Stimulated activated CD8-positive, alpha-beta memory T cell treated with anti-CD3 and anti-CD28 coated beads, Interleukin-7, amount 100 ng/mL, for 1 hour (primary cell): ENCODE measurements at places on chromosomes 12 and 14.
A peak's percentile ranks its signal among the peaks of the same experiment; 100 is the strongest.

DNA sequence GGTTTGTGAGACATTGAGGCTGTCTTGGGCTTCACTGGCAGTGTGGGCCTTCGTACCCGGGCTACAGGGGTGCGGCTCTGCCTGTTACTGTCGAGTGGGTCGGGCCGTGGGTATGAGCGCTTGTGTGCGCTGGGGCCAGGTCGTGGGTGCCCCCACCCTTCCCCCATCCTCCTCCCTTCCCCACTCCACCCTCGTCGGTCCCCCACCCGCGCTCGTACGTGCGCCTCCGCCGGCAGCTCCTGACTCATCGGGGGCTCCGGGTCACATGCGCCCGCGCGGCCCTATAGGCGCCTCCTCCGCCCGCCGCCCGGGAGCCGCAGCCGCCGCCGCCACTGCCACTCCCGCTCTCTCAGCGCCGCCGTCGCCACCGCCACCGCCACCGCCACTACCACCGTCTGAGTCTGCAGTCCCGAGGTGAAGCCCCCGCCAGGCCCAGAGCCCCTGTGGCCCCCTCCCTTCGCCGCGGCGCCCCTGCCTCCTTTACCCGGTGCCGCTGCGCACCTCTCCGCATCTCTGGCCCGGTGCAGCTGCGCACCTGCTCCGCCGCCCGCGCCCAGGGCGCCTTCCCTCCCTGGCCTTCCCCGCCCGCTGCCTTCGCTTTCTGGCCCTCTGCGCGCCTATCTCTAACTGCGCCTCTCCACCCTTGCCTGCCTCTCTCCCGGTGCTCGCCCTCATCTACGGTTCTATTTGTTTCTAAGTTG, at the start of gene ENO2:
TSS of gene ENO2 (plus strand) at position 335 of the 701 bp plus-strand sequence. CDS start 1,253 bp downstream, outside the sequence.
- peak; percentile 60 for DNase-seq

GRCh38 chr12:106645465-106646330, 62.9 kb downstream of the RFX4 start:
- no peak for DNase-seq

DNA sequence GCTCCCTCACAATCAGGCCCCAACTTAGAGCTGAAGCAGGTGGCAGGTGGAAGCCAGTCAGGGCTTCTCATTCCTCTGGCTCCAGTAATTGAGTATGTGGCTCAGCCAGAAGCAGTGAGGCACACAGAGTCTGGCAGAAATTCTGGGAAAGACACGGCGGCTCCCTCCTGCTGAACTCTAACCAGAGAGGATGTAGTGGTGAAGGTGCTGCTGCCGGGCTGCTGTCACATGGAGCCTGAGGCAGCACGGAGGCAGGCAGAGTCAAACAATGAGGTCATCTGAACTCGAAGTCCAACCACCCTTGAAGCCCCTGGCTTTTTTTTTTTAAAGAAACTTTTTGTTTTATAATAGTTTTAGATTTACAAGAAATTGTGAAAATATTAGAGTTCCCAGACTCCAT, 33.4 kb upstream of the SMOC1 start:
- no peak for DNase-seq

DNA sequence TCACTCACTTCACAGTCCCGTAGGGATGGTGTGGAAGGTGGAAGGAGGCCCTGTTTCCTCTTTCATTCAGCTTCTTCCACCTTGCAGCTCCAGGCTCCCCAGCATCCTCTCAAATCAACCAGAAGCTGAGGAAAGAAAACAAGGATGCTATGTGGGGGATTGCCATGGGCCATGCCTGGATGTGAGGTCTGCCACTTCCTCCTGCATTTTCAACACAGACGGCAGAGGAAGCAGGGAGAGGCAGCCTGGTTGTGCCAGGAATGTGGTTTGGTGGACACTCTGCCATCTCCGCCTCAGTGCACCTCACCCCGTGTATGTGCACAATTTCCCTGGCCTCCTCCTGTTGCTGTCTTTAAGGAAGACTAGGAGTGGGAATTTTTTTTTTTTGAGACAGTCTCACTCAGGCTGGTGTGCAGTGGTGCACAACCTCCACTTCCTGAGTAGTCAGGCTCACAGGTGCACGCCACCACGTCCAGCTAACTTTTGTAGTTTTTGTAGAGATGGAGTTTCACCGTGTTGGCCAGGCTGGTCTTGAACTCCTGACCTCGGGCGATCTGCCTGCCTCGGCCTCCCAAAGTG, 99.2 kb downstream of the SLC15A4 start:
- DNase-seq = no peak

DNA sequence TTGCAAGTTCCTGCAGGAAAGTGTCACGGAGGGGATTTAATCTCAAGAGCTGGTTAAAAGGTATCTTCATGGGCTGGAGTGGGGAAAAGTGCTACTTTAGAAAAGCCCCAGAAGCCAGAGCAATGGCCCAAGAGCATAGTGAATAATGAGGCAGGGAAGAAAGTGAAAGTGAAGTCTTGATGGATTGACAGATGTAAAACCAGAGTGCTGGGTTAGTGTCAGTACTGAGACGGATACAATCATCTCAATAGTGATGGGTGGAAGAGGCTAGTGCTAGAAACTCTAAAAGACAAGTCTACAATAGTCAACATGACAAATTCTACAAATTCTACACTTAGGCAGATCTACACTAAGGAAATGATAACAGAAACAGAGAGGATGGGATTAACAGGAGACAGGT, 68.1 kb downstream of the CIT start:
- DNase-seq = no peak

GRCh38 chr12:6688543-6688998, 604 bp downstream of the ZNF384 start:
- DNase-seq = peak; percentile 16

DNA sequence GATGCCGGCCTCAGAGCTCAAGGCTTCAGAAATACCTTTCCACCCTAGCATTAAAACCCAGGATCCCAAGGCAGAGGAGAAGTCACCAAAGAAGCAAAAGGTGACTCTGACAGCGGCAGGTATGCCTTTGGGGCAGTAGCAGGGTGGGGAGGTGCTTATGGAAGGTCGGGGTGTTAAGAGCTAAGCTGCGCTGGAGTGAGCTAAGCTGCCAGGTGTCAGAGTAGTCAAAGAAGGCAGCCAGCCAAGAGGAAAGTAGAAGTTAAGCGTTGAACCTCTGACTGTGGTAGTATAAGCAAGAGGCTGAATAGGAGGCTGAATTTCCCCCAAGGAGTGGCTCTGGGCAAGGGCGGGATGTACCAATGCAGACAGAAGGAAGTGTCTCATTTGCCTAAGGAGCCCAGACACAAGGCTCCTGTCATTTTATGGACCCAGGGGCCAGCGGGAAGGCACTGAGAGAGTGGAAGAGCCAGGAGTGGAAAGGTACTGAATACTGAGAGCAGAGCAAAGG, 29.2 kb downstream of the DYRK4 start:
- no peak for DNase-seq

DNA sequence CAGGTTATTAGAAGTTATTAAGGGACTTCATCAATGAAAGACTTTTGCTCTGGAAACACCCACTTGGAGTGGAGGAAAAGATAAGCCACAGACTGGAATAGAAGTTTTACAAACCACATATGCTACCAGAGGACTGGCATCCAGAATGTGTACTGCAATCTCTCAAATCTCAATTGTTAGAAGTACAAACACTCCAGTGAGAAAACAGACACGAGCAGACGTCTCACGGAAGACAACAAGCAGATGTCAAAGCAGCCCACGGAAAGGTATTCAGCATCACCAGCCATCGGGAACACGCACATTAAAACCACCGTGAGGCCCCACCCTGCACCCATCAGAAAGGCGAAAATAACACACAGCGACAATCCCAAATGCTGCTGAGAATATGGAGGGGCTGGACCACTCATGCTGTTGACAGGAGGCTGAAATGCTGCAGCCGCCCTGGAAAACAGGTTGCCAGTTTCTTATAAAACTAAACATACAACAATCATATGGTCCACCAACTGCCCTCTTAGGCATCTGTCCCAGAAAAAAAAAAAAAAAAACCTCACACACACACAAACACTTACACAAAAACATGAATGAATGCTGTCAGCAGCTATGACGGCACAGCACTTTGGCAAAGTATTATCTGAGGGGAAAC, 131.9 kb upstream of the SFSWAP start:
- no peak for DNase-seq

- DNase-seq = no peak
These were observed 38.5 kb downstream of the DRAM1 start for GRCh38 chr12:101915841-101916240.

DNA sequence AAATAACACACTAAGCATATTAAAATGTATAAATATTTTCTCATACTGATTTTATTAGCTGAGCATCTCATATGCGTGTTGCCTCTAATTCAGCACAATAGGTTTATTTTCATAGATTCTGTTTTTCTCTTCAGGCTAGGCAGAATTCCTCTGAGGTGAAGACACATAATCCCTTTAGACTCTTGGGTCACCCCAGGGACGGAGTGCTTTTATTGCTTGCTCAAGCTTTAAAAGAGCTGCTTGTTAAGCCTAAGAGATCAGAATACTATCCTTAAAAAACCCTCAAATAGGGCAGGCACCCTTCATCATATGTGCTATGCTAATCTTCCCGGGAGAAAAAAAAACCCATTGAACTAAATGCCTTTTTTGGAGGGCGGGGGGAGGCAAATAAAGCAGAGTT, 390.1 kb downstream of the KCNH5 start:
- DNase-seq = no peak

DNA sequence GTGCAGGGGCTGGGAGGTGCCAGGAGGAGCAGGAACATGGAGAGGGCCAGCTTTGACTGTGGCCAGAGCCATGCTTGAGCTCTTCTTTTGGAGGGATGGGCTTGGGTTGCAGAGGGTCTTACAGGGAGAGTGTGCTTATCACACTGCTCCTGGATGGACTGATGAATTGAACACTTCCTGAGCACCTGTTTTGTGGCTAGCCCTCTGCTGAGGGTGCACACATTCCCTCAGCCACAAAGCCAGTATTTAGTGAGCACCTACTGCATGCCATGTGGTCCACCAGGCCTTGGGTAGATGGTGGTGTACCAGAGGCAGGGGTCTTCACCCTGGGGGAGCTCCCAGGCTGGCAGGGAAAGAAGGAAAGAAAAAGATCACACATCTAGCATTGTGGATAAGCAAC, 118.9 kb downstream of the SLC25A47 start:
- no peak for DNase-seq

DNA sequence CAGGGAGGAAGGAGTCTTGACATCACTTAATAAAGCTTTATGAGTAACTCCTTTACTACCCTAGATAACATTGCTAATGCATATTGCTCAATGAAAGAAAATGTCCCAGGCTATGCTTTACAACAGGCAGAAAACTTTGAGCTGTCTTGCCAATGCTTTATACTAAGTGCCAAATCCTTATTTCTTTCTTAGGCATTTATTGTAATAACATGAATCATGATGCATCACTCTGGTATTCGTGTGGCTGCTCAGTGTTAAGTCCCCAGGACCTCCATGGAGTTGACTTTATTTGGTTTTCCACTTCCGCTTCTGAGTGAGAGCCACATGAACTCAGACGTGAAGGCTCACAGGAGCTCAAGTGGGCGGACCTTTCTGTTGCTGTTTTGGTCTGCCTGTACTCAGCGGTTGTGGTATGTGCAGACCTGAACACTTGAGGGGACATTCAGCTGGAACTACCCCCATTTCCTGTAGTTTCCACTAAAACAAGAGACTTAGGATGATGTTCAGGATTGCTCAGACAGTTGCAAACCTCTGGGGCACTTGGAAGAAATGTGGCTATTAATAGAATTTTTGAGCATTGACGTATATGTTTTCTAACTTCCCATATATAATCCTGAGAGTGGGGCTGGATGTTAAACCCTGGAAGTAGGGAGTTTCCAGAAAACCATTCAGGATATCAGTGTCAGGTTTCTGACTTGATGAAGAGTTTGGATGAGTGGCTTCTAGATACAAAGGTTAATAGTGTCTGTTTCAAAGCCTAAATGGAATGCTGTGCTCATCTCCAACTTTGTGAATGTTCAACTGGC, 258.6 kb downstream of the MSRB3 start:
- DNase-seq = no peak

DNA sequence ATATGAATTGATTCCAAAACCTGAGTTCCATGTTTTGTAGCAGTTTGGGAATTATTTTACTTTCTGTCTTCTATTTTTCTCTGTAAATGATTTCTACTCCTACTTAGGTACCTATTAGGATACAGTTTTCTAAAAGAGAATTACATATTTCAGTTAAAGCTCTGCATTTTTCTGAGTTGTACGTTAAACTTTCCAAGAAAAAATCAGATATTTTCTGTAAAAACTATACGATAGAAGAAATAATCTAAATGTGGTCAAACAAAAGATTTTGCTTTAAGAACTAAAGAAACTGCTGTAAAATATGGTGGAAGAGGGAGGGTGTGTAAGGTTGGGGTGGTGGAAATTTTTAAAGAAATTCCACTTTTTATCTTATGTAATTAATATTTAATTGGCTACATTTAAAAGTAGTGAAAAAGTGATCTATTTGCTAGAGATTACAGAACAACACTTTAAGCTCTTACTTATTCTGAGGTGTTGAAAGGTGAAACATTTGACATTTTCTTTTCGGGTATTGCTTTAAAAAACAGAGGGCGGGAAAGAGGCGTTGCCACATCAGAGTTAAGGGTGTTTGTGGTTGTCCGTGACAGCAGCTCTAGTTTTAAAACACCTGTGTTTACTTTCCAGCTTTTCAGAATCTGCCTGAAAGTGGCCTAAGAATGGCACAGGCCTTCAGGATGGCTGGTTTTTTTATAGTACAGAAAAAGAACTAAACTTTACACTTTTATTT, 187.3 kb downstream of the MIPOL1 start:
- DNase-seq = no peak

GRCh38 chr14:35236806-35237205, 55.4 kb upstream of the PSMA6 start:
- DNase-seq = no peak

- DNase-seq = no peak
These were observed 47.8 kb upstream of the MED13L start for GRCh38 chr12:116325336-116325664.

- no peak for DNase-seq
These were observed 11.3 kb downstream of the NCOR2 start for GRCh38 chr12:124556074-124556466.

- no peak for DNase-seq
These were observed 24.2 kb upstream of the FAM222A start for GRCh38 chr12:109689426-109689825.

GRCh38 chr12:3350432-3350831, 140.6 kb upstream of the PRMT8 start:
- DNase-seq = no peak

DNA sequence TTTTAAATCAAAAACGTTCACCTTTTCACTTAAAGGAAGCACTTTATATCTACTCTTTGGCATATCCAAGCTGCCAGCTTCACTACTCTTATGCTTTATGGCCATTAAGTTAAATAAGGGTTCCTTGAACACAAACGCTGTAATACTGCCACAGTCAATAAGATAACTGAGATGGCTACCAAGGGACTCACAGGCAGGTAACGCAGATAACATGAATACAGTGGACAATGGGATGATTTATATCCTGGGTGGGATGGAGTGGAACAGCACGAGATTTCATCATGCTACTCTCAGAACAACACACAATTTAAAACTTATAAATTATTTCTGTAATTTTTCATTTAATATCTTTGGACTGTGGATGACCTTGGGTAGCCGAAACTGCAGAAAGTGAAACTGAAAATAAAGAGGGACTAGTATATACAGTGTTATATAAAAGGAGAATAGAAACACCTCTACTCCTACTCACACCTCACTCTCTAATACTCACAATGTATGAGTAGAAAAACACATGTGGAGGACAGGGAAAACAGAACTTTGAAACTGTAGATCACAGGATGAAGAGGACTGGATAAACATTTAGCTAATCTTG, 367.3 kb downstream of the C12orf50 start:
- no peak for DNase-seq

- DNase-seq = no peak
These were observed 56.0 kb upstream of the DCD start for GRCh38 chr12:54704202-54704601.
